ENCODE measurements at places on chromosomes 12 and 14. TPM values are rescaled to one million over a fixed set of nuclear protein-coding genes. Genes with fewer than 3 reads are reported as not detected.

GRCh38 chr12:45928309-45928708, 62.1 kb downstream of the SCAF11 start:
- H3K27ac ChIP-seq: no peak overlapping the region
- no peaks in the 10 kb centered on the region for H3K4me1 ChIP-seq
- no peak for DNase-seq
- H3K4me3 ChIP-seq: no peak overlapping the region
- no peaks in the 10 kb centered on the region for H3K36me3 ChIP-seq

GRCh38 chr12:128976120-128976738, 123.0 kb downstream of the GLT1D1 start:
- H3K27ac ChIP-seq: no peak overlapping the region
- peaks cover 22% of the 10 kb centered on the region for H3K27me3 ChIP-seq
- no peak overlapping the region for H3K4me3 ChIP-seq
- no peaks in the 10 kb centered on the region for H3K4me1 ChIP-seq
- peak; percentile 65 for DNase-seq

GRCh38 chr12:122999986-123000420, 19.5 kb downstream of the ARL6IP4 start:
- H3K27ac ChIP-seq: no peak overlapping the region
- H3K27me3 ChIP-seq: no peaks in the 10 kb centered on the region
- no peaks in the 10 kb centered on the region for H3K4me1 ChIP-seq
- no peak for DNase-seq

- no peaks in the 10 kb centered on the region for H3K4me1 ChIP-seq
- no peak for DNase-seq
- no peaks in the 10 kb centered on the region for H3K36me3 ChIP-seq
- H3K27me3 ChIP-seq: no peaks in the 10 kb centered on the region
These were observed 396.6 kb downstream of the NRXN3 start for GRCh38 chr14:78566859-78567172.

Gene ACOT4
- not detected for total RNA-seq

Data from transverse colon (tissue), 4 donors.